ENCODE measurements at places on chromosomes 1 and 21.

DNA sequence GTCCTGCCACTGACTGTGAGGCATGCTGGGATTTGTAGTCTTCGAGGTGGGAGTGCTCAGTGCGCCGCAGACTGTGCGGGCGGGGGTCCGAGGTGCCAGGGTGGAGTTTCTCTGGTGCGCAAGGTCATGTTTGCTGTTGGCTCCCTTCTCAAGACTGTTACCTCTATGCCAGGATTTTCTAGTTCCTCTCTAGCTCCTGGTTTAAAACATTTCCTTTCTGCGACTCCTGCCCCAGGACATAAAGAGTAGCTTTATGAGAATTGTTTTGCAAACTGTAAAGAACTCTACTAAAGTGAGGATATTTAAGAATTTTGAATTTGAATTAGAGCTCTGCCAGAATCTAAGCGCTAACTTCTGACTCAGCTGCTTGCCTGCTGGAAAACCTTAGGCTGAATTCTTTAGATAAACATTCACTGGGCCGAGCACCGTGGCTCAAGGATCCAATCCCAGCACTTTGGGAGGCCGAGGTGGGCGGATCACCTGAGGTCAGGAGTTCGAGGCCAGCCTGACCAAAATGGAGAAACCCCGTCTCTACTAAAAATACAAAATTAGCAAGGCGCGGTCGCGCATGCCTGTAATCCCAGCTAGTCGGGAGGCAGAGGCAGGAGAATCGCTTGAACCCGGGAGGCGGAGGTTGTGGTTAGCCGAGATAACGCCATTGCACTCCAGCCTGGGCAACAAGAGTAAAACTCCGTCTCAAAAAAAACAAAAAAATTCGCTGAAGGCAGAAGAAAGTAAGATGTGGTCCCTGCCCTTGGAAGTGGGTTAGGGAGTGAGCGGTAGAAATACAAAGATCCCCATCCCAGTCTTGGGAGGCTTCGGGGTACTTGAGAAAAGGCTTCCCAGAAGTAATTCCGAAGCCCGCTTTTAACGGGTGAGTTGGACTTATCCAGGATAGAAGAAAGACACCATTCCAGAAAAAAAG, 992 bp upstream of the USP48 start:
- H3K27me3 ChIP-seq: no peaks in the 10 kb centered on the region
- H3K4me1 ChIP-seq: peaks cover 24% of the 10 kb centered on the region
- no peaks in the 10 kb centered on the region for H3K36me3 ChIP-seq
- peak overlapping the region; percentile 99 for H3K4me3 ChIP-seq
- peak overlapping the region; percentile 100 for H3K27ac ChIP-seq

- no peaks in the 10 kb centered on the region for H3K4me1 ChIP-seq
- H3K36me3 ChIP-seq: no peaks in the 10 kb centered on the region
- DNase-seq: no peak
- H3K27me3 ChIP-seq: peaks cover 4% of the 10 kb centered on the region
- no peak overlapping the region for H3K27ac ChIP-seq
Observed at GRCh38 chr1:157287462-157287861, 149.3 kb upstream of the ETV3 start.

GRCh38 chr1:212635141-212635631, 26.6 kb downstream of the ATF3 start:
- no peaks in the 10 kb centered on the region for H3K36me3 ChIP-seq
- peak overlapping the region; percentile 84 for H3K27ac ChIP-seq
- peak; percentile 68 for DNase-seq
- no peaks in the 10 kb centered on the region for H3K27me3 ChIP-seq
- no peak overlapping the region for H3K4me3 ChIP-seq

- peak overlapping the region; percentile 70 for H3K27ac ChIP-seq
- no peaks in the 10 kb centered on the region for H3K36me3 ChIP-seq
- no peak for DNase-seq
- H3K27me3 ChIP-seq: no peaks in the 10 kb centered on the region
Observed at GRCh38 chr1:201719812-201720521, 109.0 kb upstream of the IPO9 start.

DNA sequence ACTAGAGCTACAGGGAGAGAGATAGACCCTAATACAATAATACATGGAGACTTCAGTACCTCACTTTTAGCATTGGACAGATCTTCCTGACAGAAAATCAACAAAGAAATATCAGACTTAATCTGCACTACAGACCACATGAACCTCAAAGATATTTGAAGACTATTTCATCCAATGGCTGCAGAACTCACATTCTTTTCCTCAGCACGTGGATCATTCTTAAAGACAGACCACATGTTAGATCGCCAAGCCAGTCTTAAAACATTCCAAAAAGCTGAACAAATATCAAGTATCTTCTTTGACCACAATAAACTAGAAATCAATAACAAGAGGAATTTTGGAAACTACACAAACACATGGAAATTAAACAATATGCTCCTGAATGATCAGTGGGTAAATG, 576.0 kb downstream of the KIF26B start:
- DNase-seq: no peak
- H3K4me3 ChIP-seq: no peak overlapping the region
- no peaks in the 10 kb centered on the region for H3K27me3 ChIP-seq
- H3K36me3 ChIP-seq: no peaks in the 10 kb centered on the region

DNA sequence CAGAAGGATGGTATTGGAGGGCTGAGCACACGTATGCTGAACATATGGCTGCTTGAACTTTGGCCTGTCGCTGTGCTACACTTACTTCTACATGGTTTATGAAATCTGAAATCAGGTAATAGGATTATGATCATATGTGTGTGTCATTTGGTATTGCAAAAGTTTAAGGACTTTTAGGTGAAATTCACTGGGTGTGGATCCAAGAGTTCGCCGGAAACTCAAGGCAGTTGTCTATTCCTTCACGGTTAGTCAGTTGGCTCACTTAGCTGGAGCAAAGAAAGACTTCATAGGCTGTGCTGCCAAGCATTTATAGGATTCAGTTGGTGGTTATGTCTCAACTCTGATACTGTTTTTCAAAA, 927 bp downstream of the UAP1 start:
- H3K4me3 ChIP-seq: peak overlapping the region; percentile 90
- peak overlapping the region; percentile 98 for H3K27ac ChIP-seq
- no peak for DNase-seq
- H3K4me1 ChIP-seq: peaks cover 20% of the 10 kb centered on the region

DNA sequence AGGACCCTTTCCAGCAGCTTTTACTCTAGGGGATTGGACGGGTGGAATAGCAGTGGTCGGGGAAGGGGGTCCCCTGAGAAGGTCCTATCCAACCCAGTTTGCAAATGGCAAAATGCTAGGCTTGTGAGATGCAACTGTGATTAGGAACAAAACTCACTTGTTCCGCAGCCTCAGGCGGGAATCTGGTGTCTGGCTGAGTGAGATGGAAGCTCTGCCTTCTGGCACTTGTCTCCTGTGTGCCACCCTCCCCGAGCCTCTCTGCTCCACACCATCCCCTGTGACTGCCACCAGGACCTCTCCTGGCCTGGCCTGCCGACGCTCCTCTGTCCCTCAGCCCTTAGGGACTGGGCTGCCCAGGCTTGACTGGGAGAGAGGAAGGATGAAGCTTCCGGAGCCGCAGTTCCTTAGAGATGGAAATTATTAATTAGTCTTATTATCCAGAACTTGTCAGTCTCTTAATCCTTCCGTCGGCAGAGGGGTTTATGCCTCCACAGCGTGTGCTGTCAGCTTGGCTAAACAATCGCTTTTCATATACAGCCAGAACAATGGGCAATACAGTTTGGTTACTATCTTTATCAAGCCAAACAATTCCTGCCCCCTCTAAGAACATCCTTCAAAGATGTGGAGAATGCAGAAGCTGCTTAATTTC, 292.8 kb upstream of the VAMP3 start:
- no peak overlapping the region for H3K4me3 ChIP-seq
- no peaks in the 10 kb centered on the region for H3K27me3 ChIP-seq
- peaks cover 26% of the 10 kb centered on the region for H3K4me1 ChIP-seq
- no peaks in the 10 kb centered on the region for H3K36me3 ChIP-seq

- no peaks in the 10 kb centered on the region for H3K4me1 ChIP-seq
- H3K4me3 ChIP-seq: no peak overlapping the region
- no peak overlapping the region for H3K27ac ChIP-seq
- H3K36me3 ChIP-seq: no peaks in the 10 kb centered on the region
- no peak for DNase-seq
- H3K27me3 ChIP-seq: no peaks in the 10 kb centered on the region
Observed at GRCh38 chr1:95991787-95992520, 729.6 kb upstream of the PTBP2 start.

Measured in upper lobe of right lung (tissue), 1 donor.